GM13976 (cell line): ENCODE measurements at places on chromosomes 1 and 21.
A peak's percentile ranks its signal among the peaks of the same experiment; 100 is the strongest.

DNA sequence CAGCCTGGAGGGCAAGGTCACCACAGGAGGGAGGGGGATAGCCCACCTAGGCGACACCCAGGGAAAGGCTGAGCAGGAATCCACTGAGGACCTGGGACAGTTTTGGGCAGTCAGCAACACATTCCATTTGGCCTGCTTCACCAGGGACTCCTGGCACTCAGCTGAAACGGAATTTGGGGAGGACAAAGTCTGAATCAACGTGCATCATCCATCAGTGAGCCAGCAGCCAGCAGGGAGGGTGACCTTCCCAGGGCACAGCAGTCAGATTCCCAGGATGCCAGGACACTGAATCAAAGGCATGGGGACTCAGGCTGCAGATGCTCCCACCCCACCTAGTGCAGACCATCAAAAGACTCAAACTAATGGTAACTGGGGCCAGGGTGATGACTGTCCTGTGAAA is 4.6 kb downstream of the SH3BP5L start:
- no peak for DNase-seq

- peak; percentile 73 for DNase-seq
Observed at GRCh38 chr1:21647431-21648351, 21.5 kb downstream of the RAP1GAP start.

DNA sequence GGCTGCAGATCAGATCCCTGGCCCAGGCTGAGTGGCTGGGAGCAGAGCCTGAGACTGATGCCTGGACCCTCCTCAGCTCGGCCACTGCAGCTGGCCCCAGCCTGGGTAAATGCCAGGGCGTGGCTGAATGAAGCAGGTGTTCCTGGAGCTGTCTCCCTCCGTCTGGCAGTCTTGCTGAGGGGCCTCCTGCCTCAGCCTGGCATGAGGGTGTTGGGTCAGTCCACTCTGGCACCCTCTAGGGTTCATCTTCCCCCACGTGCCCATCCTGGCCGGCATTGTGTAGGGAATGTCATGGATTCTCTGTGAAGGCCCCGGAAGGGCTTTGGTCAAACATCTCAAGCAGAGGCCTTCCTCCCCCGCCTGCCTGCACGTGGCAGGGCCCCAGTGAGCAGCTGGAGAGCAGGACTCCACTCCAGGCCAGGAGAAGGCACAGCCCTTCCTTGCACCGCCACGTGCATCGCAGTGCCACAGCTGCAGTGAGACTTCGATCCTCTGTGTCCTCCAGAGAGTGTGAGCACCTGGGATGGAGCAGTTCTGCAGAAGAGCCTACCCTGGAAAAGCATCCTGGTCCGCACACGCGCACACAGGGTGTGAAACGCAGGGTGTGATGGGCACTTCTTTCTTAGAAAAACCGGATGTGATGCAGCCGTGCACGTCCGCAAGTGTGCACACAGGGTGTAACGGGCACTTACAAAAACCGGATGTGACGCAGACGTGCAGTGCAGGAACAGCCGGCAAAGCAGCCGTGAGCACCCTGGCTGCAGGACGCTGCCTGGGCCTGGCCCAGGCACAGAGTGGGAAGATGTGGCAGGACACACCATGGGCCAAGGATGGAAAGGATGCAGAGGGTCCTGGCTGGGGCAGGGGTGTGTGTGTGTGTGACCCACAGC is 4.6 kb upstream of the KRTAP10-4 start:
- DNase-seq = no peak

GRCh38 chr1:213650603-213651002 is 337.2 kb upstream of the PROX1 start:
- no peak for DNase-seq

DNA sequence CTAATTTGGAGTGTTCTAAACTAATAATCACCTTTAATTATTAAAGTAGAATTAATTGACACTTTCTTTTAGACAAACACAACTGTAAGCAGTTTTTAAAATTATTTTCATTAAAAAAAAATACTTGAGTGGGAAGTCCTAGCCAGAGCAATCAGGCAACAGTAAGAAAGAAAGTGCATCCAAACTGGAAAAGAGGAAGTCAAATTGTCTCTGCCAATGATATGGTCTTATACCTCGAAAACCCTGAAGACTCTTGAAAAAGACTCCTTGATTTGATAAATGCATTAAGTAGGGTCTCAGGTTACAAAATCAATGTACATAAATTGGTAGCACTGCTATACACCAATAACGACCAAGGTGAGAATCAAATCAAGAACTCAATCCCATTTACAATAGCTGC is 83.0 kb upstream of the GADD45A start:
- no peak for DNase-seq

DNA sequence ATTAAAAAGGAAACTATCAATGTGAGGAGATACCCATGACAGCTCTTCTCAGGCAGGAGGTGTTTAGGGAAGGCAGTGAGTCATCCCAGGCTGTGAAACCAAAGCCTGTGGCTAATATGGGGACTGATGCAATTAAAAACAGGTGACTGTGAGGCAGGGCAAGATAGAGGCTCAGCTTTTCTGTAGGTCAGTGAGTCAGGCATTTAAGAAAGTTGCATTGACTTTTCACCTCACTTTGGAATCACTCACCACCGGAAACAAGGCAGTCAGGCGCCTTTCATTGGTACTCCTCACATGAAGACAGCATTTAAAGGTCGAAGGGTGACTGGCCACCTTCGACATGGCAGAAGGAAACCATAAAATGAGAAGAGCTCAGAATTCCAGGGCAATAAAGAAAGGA is 54.5 kb downstream of the PAPPA2 start:
- DNase-seq = no peak

DNA sequence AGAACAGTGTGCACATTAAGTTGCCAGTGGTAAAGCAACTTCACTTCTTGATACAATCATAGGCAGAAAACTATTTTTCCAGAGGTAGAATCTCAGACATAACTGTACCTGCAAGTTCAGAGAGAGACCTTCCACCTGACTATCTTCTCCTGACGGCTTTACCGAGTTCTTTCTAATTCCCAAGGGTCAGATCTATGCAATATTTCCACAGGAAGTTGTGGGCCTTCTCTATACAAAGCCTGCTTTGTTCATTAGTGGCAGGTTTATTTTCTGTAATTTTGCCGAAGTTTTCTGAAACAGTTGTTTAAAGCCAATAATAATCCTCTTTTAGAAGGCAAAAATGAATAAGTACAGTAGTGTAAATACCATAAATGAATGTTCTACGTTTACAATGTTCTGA is 58.2 kb upstream of the RCC1 start:
- no peak for DNase-seq

- DNase-seq = no peak
Observed at GRCh38 chr1:19206947-19207346, 3.1 kb downstream of the UBR4 start.
